Keratinocyte (primary cell): ENCODE measurements at places on chromosomes 5 and 9. TPM values are rescaled to one million over a fixed set of nuclear protein-coding genes. Genes with fewer than 3 reads are reported as not detected.

CYLC2 gene
- not detected in 3 replicates for polyA plus RNA-seq

ARHGEF37 gene
- polyA plus RNA-seq: 4.1 to 25.0 TPM (median 8.7 TPM) in 3 replicates

DELE1 gene
- 37.3 to 49.6 TPM (median 37.5 TPM) in 3 replicates for polyA plus RNA-seq

BTNL3 gene
- not detected in 3 replicates for polyA plus RNA-seq

AFAP1L1 gene
- polyA plus RNA-seq: 3.6 to 5.0 TPM (median 4.6 TPM) in 3 replicates

ARAP3 gene
- 1.3 to 2.4 TPM (median 1.3 TPM) in 3 replicates for polyA plus RNA-seq

TXNDC8 gene
- polyA plus RNA-seq: not detected in 3 replicates

- H3K27me3 ChIP-seq: no peaks in the 10 kb centered on the region
- peak overlapping the region; percentile 81 for H3K27ac ChIP-seq
- H3K4me3 ChIP-seq: no peak overlapping the region
- DNase-seq: peak; percentile 92
- H3K36me3 ChIP-seq: no peaks in the 10 kb centered on the region
Observed at GRCh38 chr9:35518225-35518821, 28.4 kb downstream of the RUSC2 start.

DNA sequence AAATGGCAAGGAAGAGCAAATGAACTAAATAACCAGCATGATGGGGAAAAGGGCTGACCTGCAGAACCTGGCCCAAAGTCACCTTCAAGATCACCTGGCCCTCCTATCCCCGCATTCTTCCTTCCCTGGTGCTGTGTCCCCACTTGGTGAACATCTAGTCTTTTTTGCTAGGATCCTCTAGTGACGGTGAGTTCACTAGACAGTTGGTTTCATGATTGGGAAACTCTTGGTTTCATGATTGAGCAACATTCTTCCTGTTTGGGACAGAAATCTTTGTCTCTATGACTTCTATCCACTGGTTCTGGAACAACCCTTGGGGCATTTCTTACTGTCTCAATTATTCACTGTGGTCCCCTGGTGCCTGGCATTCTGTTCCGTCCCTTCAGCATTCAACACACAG, 50.2 kb upstream of the DAB2IP start:
- peaks cover 34% of the 10 kb centered on the region for H3K27me3 ChIP-seq
- H3K36me3 ChIP-seq: no peaks in the 10 kb centered on the region
- no peak overlapping the region for H3K4me3 ChIP-seq
- H3K27ac ChIP-seq: no peak overlapping the region
- peaks cover 8% of the 10 kb centered on the region for H3K4me1 ChIP-seq

GRCh38 chr5:38925154-38925925, 79.5 kb downstream of the OSMR start:
- peaks cover 24% of the 10 kb centered on the region for H3K36me3 ChIP-seq
- no peak overlapping the region for H3K4me3 ChIP-seq
- no peak for DNase-seq
- H3K27me3 ChIP-seq: no peaks in the 10 kb centered on the region

DNA sequence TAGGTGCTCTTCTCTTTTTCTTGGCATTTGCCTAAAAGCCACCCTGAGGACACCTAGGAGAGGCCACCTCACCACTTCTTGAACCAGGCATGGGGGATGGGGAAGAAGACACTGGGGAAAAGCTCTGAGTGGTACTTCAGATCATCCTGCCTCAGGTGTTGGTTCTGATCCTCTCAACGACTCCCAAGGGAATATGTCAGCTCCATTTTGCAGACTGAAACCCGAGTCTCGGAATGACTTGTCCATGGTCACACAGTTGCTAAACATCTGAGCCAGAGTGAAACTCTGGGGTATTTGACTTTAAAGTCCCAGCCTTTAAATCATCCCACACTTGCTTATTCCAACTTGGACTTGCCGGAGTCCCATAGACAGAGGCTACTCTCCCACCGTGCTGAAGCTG, 120.6 kb upstream of the GABRP start:
- no peak overlapping the region for H3K27ac ChIP-seq
- no peak for DNase-seq
- no peaks in the 10 kb centered on the region for H3K27me3 ChIP-seq

GRCh38 chr5:123215929-123216702, 127.1 kb downstream of the PRDM6 start:
- H3K4me1 ChIP-seq: no peaks in the 10 kb centered on the region
- no peak for DNase-seq
- no peak overlapping the region for H3K27ac ChIP-seq
- no peak overlapping the region for H3K4me3 ChIP-seq

- no peak for DNase-seq
- no peak overlapping the region for H3K4me3 ChIP-seq
- H3K4me1 ChIP-seq: no peaks in the 10 kb centered on the region
Observed at GRCh38 chr9:11702548-11702947, 990.6 kb upstream of the TYRP1 start.

DNA sequence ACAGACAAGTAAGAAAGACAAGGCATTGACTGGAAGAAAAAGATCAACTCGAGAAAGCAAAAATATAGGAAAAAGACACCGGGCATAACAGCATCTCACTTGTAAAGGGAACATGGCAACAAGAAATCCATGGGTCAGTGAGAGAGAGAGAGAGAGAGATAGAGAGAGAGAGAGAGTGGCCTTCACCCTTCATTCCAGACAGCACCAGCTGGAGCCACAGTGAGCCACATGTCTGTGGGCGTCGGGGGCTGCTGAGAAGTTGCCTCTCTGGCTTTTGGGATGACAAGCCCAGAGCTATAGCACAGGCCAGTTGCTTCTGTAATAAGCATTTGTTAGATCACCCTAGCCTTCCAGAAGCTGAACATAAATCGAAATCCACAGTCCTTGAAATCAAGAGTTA, 20.3 kb upstream of the ENC1 start:
- H3K27me3 ChIP-seq: no peaks in the 10 kb centered on the region
- H3K27ac ChIP-seq: no peak overlapping the region
- H3K4me1 ChIP-seq: peaks cover 5% of the 10 kb centered on the region
- H3K36me3 ChIP-seq: no peaks in the 10 kb centered on the region

DNA sequence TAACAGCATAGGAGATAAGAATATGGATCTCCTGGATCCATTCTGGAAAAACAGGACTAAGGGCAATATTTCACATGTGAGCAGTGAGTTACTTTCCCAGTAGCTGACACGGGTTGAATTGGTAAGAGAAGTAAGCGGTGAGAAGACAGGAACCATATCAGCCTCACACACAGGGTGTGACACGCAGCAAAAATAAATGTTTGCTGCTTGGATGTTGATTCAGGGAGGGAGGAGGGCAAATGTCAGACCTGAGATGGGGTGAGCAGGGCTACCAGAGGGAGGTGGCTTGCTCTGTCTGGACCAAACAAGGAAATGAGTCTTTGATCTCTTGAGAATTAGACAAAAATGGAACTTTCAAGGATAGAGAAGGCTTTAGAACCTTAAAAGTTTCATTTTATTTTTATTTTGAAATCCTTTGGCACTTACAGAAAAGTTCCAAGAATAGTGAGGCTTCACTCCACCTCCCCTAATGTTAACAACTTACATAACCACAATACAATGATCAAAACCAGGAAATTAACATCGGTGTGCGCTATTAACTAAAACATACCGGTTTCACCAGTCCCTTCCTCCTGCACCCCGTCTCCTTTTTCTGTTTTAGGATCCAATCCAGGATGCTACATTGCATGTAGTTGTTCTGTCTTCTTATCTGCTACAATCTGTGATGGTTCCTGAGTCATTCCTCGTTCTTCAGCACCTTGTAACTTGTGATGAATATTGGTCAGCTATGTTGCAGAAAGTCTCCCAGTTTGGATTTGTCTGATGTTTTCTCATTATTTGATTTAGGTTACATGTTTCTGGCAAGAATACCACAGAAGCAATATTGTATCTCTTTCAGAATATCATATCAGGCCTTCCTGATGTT, 20.5 kb upstream of the ARHGEF28 start:
- peak; percentile 40 for DNase-seq
- H3K27me3 ChIP-seq: no peaks in the 10 kb centered on the region
- H3K27ac ChIP-seq: peak overlapping the region; percentile 29
- H3K36me3 ChIP-seq: no peaks in the 10 kb centered on the region
- no peak overlapping the region for H3K4me3 ChIP-seq

- no peak for DNase-seq
- no peak overlapping the region for H3K27ac ChIP-seq
- H3K4me3 ChIP-seq: no peak overlapping the region
Observed at GRCh38 chr5:76294573-76294972, 108.5 kb upstream of the IQGAP2 start.

- no peak overlapping the region for H3K27ac ChIP-seq
- peaks cover 20% of the 10 kb centered on the region for H3K36me3 ChIP-seq
- no peaks in the 10 kb centered on the region for H3K27me3 ChIP-seq
- H3K4me3 ChIP-seq: no peak overlapping the region
- no peaks in the 10 kb centered on the region for H3K4me1 ChIP-seq
- no peak for DNase-seq
Observed at GRCh38 chr9:128484686-128485413, 19.7 kb upstream of the GLE1 start.

- H3K36me3 ChIP-seq: no peaks in the 10 kb centered on the region
- no peak for DNase-seq
- H3K27me3 ChIP-seq: no peaks in the 10 kb centered on the region
- no peak overlapping the region for H3K4me3 ChIP-seq
- H3K4me1 ChIP-seq: peaks cover 2% of the 10 kb centered on the region
Observed at GRCh38 chr5:86971034-86971571, 296.6 kb upstream of the RASA1 start.

DNA sequence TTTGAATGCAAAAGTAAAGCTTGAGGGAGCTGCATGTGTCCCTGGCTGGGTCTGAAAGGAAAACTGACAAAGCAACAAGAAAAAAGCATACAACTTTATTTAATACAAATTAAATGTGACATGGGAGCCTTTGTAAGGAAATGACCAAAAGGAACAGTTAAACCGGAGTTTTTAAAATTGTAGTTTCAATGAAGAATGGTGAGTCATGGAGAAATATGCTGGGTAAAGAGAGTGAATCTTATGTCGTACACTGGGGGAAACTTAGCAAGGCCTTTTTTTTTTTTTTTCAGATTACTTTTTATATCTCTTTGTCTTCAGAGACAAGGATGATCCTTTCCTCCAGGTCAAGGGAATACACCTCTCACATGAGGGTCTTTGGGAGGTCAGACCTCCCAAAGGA, 50.1 kb upstream of the FBXL17 start:
- H3K4me3 ChIP-seq: no peak overlapping the region
- no peak overlapping the region for H3K27ac ChIP-seq
- no peaks in the 10 kb centered on the region for H3K27me3 ChIP-seq
- H3K36me3 ChIP-seq: no peaks in the 10 kb centered on the region

GRCh38 chr9:9790216-9790872, 822.5 kb downstream of the PTPRD start:
- H3K4me3 ChIP-seq: no peak overlapping the region
- no peak for DNase-seq
- H3K27ac ChIP-seq: no peak overlapping the region
- H3K36me3 ChIP-seq: no peaks in the 10 kb centered on the region
- no peaks in the 10 kb centered on the region for H3K4me1 ChIP-seq

DNA sequence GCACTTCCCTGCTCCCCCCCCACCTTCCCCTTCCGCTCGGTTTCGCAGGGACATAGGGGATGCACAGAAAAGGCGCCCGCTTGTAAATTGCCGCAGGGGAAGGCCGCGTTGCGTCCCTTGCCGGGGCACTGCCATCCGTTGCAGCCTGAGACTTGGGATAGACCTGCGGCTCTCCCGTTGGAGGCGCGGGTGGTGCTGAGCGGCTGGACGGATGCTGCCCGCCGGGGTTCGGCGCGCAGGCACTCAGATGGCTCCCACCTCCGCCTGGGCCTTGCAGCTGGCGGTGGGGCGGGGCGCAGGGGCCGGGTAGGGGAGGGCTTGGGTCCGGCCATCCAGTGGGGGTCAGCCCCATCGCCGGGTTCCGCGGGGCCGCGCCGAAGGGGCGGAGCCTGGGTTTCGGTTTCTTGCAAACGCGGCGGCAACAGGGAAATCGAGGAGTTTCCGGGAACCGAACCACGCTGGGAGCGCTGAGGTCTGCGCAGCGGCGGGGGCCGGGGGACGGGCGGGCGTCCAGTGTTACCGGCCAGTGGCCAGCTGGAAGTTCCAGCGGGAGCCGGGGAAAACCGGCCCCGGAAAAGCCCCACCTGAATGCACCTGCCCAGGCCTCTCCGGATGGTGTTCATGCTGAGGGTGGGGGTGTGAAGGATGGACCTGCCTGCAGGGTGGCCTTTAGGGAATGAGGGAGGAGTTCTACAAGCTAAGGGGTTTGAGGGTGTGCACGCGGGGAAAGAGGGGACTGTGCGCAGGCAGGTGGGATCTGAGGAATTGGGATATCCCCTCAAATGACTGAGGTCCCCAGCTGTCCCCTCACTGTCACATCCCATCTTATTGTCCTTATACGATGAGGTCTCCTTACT, 6.3 kb upstream of the IRF1 start:
- H3K4me3 ChIP-seq: peak overlapping the region; percentile 64
- DNase-seq: no peak
- no peaks in the 10 kb centered on the region for H3K36me3 ChIP-seq
- H3K27me3 ChIP-seq: no peaks in the 10 kb centered on the region
- peaks cover 25% of the 10 kb centered on the region for H3K4me1 ChIP-seq
- H3K27ac ChIP-seq: peak overlapping the region; percentile 66

- H3K36me3 ChIP-seq: no peaks in the 10 kb centered on the region
- DNase-seq: no peak
- no peak overlapping the region for H3K4me3 ChIP-seq
- no peak overlapping the region for H3K27ac ChIP-seq
Observed at GRCh38 chr5:124633209-124633608, 113.2 kb downstream of the ZNF608 start.

DNA sequence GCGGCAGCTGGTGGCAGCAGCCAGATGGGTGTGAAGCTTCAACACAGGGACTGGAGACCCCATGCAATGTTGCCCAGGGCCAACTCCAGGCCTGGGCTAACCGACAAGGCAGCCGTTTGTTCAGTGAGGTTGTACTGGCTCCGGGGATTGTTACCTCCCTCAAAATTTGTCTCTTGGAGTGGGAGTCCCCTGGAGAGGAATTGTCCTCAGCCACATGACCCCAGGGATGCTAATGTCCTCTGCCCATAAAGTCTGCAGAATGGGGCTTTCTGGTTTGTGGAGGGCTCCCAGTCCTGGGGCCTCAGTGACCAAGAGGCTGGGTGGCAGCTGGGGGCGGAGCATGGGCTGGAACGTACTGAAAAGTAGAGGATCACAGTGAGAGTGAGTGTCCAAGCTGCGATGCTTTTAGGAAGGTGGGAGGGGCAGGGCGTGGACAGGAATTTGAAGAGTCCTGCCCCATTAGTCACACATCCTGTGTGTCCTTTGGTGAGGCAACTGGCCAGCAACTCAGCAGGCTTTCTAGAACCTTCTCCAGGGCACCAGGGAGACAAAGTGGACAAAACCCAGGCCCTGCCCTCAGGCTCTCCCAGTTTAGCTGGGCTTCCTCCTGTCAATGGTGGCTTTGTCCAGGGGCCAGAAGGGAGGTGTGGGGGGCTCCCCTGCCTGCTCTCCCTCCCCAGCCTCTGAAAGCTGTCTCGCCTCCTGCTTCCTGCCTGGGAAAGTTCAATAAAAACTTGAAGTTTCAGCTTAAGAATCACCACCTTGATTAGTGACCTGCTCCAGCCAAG, 114.0 kb downstream of the NSG2 start:
- H3K27me3 ChIP-seq: no peaks in the 10 kb centered on the region
- no peak overlapping the region for H3K4me3 ChIP-seq
- peak; percentile 9 for DNase-seq
- H3K27ac ChIP-seq: no peak overlapping the region
- H3K36me3 ChIP-seq: no peaks in the 10 kb centered on the region
- no peaks in the 10 kb centered on the region for H3K4me1 ChIP-seq

GRCh38 chr5:133304707-133305216, 252.9 kb downstream of the HSPA4 start:
- H3K36me3 ChIP-seq: no peaks in the 10 kb centered on the region
- H3K27me3 ChIP-seq: no peaks in the 10 kb centered on the region
- no peaks in the 10 kb centered on the region for H3K4me1 ChIP-seq
- H3K27ac ChIP-seq: no peak overlapping the region
- DNase-seq: no peak

GRCh38 chr9:99237356-99237755, 15.3 kb downstream of the SEC61B start:
- no peak for DNase-seq
- peaks cover 7% of the 10 kb centered on the region for H3K36me3 ChIP-seq
- H3K27ac ChIP-seq: no peak overlapping the region
- H3K4me1 ChIP-seq: no peaks in the 10 kb centered on the region
- no peaks in the 10 kb centered on the region for H3K27me3 ChIP-seq
